Sigmoid colon (tissue), 7 donors: ENCODE measurements at places on chromosomes 1 and 21. TPM values are rescaled to one million over a fixed set of nuclear protein-coding genes. Genes with fewer than 3 reads are reported as not detected.

- peak; percentile 8 for DNase-seq
Measured at GRCh38 chr1:11523261-11523660, 44.3 kb downstream of the DISP3 start.

DNA sequence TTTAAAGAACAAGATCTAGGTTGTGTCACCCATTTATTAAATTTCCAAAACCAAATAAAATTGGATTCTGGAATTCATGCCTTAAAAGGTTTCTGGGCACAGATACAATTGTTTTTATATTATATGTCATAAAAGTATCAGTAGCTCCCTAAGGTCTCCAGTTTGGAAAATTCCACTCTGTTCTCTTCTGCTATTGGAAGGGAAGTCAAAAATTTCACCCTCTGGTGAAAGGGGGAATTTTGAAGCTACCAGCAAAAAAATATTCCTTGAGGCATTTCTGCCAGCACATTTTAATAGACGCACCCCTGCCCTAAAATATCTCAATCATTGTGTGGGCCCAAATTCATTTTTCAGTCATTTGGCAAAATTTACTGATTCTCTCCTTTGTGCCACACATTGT is 285.7 kb upstream of the SGIP1 start:
- no peak for DNase-seq

- no peak for DNase-seq
Measured at GRCh38 chr21:27078915-27079314, 112.0 kb upstream of the ADAMTS5 start.

GRCh38 chr1:14304381-14304865 is 294.1 kb upstream of the KAZN start:
- DNase-seq = peak; percentile 68

DNA sequence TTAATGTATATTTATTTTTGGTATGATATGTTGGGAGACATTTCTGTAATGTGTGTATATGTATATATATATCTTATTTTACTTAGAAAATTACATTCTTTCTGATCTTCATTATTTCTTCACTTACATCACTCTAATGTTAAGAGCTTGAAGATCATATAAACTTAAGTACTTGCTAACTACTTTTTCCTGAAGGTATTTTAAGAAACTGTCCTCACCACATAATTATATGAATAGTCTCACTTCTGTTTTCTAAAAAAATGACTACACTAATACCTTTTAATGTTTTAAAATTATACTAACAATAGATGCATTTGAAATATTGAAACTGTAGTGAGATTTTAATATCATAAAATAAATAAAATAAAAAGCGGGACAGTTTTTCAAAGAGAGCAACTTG is 377.1 kb downstream of the LRRIQ3 start:
- no peak for DNase-seq

GRCh38 chr1:236147068-236147467 is 4.7 kb downstream of the GPR137B start:
- no peak for DNase-seq

GRCh38 chr1:94627771-94628498 is 86.4 kb upstream of the F3 start:
- no peak for DNase-seq

GRCh38 chr1:117359561-117360289 is 7.5 kb upstream of the MAN1A2 start:
- no peak for DNase-seq

DNA sequence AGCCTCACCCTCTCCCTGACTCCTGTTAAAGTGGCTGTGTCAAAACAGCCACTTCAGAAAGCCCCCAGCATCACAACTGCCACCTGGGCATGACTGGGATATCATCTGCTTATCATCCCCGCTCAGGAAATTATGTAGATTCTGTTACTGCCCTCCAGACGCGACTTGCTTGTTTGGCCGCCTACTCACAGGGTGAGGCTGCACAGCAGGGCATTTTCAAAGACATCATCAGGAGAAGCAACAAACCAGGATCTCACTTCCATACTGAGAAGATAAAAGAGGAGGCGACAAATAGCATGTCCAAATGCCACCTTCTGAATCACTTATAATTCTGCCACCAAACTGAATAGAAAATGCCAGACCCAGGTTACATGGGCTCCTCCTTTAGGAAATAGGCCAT is 94.8 kb downstream of the MIS18A start:
- no peak for DNase-seq

GRCh38 chr1:89810880-89811279 is 10.0 kb upstream of the LRRC8D start:
- DNase-seq = no peak

GRCh38 chr1:23798662-23799142 is 1.9 kb downstream of the GALE start:
- no peak for DNase-seq

- DNase-seq = no peak
Measured at GRCh38 chr1:154353966-154354365, 28.6 kb downstream of the ATP8B2 start.

GRCh38 chr1:12554521-12555305 is 63.3 kb downstream of the DHRS3 start:
- DNase-seq = peak; percentile 60

- DNase-seq = no peak
Measured at GRCh38 chr1:7106442-7107108, 321.3 kb downstream of the CAMTA1 start.

GRCh38 chr21:35375115-35375514 is 326.0 kb upstream of the RUNX1 start:
- peak; percentile 71 for DNase-seq

GRCh38 chr1:150846473-150847146 is 29.8 kb downstream of the ARNT start:
- no peak for DNase-seq

- no peak for DNase-seq
Measured at GRCh38 chr1:216390956-216391355, 32.3 kb downstream of the USH2A start.

DNA sequence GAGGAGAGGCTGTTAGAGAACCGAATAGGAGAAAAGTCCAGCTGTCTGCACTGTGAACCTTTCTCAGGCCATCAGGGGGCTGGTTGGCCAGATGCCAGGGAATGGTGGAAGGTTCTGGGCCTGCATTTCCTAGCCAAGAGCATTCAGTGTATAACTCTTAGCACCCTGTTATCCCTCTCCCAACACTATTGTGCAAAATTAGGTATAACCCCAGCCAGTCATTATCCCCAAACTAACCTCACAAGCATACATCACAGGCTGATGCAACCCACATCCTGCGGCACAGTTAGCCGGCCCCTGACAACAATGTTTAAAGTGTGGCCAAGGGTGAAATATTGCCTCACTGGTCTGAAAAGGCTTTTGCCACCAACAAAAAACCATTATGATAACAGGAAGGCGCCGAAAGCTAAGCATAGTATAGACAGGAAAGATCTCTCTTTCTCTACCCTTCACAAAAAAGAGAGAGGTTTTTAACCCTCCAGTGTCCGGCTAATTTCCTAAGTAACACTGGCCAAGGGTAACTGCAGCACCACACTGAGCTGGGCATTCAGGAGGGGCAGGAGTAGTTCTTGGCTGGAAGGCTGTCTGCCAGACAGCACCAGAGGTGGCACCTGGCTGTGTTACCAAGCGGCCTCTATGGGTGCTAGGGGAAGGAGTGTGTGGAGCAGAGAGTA is 77.3 kb upstream of the BCAR3 start:
- no peak for DNase-seq

DNA sequence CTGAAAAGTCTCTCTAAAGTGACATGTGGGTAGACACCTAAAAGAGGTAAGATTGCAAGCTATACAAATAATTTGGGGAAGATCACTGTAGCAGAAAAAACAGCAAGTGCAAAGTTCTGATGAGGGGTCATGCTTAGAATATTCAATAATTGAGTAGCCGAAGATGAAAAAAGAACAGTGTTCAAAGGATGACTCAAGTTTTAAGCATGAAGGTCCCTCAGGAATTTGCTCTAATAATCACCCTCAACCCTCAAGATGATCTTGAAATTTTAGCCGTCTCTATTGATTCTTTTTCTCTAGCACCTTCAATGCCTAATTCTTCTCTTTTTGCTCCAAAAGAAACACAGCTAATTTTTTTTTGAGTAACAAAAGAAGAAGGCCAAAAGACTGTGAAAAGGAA is 190.6 kb upstream of the ZNHIT6 start:
- DNase-seq = no peak

DNA sequence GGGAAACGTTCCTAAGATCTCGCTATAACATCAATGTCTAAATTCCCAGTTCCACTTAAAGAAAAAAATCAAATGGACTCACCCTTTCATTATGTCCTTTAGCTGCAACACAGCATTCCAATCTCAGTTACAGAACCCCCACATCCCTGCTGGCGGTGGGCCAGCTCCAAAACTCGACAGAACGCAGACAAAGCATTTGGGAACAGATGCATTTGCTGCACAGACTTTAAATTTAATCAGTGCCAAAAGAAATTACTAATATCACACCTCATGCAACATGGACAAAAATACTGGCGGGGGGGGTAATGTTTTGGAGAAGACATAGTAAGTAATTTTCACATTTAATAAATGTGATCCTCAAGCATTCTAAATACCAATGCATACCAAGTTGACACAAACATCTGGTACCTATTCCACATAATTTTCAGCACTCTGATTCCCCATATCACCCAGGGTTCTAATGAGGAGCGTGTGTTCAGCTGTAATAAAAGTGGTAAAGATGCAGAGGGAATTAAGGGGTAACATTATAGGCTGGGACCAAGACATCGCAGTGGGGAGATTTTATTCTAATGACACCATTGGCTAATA is 79.7 kb downstream of the TGFBR3 start:
- DNase-seq = no peak

GRCh38 chr1:39416609-39417008 is 74.8 kb upstream of the BMP8A start:
- no peak for DNase-seq

The REN gene
- total RNA-seq = not detected

The SPSB1 gene
- total RNA-seq = 17.4 TPM

The VCAM1 gene
- 11.0 TPM for total RNA-seq

The KAZN gene
- 3.5 TPM for total RNA-seq

The CD53 gene
- total RNA-seq = 7.5 TPM
